ENCODE measurements at places on chromosomes 5 and 9.

DNA sequence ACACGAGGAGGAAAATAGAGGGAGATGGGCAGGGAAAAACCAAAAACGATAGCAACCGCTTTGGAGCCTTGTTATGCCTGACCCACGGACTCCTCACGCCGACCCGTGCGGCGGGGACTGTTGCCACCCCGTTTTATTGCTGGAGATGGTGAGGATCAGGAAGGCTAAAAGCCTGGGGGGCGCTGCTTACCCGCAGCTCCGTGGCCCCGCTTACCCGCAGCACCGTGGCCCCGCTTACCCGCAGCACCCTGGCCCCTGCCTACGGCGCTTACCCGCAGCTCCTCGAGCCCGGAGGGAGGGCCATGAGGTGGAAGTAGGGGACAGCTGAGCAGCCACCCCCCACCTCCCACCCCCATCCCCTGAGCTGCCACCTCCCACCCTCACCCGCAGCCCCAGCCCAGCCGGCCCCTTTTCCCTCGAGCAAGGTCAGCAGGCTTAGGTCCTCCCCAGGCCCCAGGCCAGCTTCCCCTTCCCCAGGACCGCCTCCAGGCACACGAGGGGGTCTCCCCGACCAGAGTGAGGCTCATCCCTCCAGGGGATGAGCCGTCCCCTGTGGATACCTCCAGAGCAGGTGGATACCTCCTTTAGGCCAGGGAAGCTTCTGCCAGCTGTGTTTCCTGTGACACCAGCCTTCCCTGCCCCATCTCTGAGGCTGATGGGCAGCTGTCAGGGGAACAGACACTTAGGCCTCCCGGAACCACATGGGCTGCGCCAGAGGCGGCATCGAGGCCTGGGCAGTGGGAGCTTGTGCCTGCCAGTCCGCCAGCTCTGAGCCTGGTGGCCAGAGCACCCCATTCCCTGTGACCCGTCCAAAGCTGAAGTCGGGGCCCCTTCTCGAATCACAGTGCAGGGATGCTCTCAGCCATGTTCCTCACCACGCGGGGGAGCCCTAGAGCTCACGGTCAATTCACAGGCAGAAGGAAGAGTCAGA, 92.3 kb downstream of the LMX1B start:
- DNase-seq: no peak

GRCh38 chr5:179061025-179061424, 852 bp downstream of the ZNF354C start:
- no peak for DNase-seq

DNA sequence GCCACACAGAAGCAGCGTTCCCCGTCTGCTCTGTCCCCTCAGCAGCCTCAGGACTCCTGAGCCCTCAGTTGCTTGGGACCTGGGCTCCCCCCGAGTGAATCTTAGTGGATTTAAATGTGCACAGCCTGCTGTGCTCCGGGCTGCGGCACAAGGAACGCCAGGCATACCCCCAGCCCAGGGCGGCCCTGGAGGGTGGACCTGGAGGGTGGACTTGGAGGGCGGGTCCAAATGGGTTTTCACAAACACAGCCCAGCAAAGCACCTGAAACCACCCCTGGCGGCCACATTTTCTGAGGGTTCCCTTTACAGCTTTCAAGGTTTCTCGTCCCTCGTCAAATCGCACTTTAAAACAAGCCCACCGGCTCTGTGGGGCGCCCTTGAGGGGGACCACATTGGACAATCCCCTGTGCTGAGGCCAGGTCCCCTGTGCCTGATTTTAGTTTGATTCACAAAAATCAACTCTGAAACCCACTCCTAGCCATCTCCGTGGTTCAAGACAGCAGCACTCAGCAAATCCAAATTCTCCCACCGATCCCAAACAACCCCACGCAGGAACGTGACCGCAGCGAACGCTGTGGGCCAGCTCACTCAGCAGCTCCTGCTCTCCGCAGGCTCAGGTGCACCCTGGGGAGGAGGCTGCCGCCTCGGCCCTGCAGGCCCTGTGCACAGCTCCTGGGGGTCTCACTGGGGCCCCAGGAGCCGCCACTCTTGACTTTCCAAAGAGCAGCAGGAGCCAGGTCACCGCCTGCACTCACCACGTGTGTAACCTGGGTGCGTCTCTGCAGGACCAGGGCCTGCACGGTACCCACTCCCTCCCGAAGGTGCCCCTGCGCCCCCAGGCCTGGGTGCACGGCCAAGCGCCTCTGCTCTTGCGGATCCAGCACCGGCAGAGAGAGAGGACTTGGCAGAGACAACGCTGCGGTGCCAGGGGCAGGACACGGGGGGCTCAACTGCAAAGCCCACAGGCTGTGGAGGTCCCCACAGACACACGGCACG, 29.1 kb downstream of the TERT start:
- DNase-seq: no peak

GRCh38 chr9:93826209-93826608, 128.9 kb downstream of the BARX1 start:
- no peak for DNase-seq

DNA sequence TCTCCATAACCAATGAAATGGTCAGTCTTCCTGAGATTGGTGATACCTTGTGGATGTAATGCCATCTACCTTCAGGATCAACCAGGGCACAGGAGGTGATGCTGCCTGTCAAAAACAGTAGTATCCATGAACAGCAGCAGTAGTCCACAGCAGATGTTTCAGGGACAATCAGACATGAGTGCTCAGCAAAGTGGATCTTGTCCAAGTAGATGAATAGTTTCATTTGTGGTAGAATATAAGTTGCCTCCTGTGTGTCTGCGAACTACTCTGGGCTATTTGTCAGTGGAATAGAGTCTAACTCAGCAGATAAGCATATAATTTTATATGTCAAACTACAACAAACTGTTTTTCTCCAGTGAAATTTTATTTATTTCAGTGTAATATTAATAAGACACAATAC, 1860.1 kb upstream of the ACO1 start:
- no peak for DNase-seq

GRCh38 chr9:16207161-16207560, 654.3 kb downstream of the CCDC171 start:
- no peak for DNase-seq

DNA sequence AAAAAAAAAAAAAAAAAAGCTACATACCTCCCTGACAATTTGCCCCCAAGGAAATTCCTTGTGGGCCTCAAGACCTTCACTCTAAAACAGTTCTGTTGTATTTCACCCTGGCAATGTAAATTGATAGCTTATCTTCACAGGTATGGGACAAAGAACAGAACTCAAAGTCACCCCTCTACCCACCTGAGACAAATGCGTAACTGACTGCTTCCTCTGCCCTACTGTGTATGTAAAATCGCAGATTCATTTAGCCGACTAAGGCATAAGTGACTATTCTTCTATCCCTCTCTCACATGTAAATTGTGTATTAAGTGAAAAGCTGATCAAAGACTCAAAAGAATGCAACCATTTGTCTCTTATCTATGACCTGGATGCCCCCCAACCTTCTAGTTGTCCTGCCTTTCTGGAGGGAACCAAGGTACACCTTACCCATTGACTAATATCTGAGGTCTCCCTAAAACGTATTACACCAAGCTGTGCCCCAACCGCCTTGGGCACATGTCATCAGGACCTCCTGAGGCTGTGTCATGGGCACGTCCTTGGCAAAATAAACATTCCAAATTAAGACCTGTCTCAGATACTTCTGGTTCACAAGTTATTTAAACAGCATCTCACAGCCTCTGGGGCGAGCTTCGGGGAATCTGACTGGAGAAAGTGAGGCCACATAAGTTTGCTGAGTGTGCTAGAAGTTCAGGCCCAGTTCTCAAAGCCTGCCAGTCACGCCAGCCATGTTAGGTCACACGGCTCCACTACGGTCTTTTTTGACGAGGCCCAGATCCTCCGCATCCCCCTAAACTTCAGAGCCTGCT, 954 bp downstream of the TBCA start:
- DNase-seq: peak; percentile 11
